Renal cortical epithelial cell (primary cell): ENCODE measurements at places on chromosomes 12 and 14. TPM values are rescaled to one million over a fixed set of nuclear protein-coding genes. Genes with fewer than 3 reads are reported as not detected.

GRCh38 chr12:82504409-82504808, 146.1 kb downstream of the METTL25 start:
- DNase-seq, result peak; percentile 5

DNA sequence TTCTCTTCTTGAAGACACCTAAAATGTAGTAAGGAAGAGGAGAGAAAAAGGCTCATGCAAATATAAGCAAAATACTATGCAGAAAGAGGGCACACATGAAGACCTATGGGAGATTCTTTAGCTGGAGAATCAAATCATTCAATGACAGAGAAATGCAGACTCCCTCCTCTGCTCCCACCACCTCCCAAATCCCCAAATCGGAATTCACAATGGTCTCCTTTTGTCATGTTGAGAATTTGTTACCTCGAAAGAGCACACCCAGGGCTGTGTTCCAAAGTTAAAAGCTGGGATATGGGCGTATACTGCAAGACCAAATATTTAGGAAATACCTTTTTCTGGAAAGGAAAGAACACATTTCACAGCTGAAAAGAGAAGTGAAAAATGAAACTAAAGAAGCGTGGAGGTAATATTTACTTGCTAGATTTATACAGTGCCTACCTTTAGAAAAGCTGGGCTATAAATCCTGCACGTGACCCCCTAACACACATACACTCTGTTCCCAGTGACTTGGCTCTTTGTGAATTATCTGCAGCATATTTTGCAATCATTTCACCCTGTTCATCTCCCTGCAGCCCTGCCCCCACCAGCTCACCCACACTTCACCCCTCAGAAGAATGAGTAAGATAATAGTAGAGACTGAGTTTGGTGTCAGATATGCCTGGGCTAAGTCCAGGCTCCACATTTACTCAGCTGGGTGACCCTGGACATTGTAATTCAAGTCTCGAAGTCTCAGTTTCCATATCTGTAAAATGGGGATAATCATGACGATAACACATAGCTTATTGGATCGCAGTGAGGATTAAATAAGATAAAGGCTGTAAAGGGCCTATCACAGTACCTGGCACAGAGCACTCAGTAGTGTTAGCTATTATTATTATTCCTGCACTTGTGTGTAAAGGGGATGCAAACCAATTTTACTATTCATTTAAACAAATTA, 2.9 kb upstream of the CACNA1C start:
- no peak for DNase-seq

DNA sequence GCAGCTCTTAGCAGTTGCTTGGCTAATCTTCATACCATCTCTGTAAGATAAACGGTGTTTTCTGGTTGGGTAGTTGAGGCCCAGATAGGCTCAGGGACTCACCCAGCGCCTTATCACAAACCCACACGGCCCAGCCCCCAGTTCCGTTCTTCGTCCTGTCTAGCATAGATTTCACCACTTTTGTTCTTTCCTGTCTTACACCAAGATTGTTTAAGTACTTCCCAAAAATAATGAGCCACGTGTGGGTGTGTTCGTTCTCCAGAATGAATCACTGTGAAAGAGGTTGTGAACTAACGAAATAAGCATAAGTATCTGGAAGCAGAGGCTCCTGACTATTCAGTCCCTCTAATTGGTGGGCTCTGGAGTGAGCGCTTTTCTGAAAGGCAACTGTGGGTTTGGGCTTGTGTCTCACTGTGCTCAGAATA, 21.4 kb downstream of the ACVR1B start:
- peak; percentile 91 for DNase-seq

DNA sequence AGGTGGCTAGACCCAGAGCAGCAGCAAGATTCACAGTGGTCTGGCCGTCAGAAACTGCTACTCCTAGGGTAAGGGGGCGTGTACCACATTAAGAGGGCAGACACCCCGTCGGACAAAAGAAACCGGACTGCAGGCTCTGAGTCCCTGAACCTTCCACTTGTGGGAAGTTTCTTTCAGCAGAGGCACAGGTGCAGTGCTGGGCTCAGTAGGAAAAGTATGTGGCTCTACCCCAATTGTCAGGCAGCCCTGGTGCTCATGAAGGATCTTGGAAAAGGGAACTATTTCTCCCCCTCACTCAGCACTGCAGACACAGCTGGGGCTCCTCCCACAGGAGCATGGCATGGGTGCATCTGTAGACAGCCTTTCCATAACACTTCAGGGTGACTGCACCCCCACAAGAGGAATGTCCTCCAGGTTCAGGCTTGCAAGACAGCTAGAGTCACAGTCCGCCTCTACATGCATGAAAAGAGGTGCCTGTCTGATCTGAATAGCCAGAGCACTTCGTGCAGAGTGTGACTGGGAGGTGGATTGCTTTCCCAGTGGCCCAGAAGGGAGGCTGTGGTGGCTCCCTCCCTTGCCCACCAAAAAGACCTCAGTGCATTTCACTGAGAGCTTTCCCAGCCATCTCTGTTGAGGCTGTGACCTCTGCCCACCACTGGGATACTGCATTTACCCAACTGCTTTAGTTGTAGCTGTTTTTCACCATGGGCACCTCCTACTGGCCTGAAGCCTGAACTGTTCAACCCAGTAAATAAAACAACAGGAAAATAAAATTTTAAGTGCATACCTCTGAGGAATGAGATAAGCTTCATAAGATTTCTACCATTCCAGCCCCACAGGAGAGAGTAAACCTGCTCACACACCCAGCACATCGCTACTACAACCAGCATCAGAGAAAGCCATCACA, 14.2 kb downstream of the CEP128 start:
- DNase-seq, result no peak

DNA sequence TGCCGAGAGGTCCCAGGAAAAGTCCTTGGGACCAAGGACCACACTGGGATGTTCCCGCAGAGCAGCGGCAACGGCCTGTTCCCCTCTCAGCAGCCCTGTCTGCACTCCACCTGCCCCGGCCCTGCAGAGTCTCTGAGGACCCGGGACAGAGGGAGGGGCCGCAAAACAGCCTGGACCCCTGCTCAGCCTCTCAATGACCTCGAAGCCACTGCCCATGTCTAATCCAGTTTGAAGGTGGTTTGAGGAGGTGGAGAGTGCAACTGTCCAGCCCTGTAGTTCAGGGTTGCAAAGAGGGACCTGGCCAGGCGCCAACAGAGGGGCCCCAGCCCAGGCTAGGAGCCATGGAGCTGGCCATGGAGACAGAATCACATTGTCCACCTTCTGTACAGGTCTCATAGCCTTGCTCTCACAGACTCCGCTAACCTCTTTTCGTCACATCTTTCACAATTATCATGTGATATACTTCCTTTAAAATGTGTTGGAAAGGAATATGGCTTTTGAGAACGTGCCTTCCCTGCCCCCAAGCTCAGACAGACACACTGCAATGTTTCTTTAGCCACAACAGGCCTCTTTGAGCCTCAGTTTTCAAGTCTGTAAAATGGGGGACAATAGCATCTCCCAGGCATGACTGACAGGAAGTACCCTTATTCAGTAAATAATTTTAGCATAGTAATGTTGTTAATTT, 49.3 kb downstream of the ACTN1 start:
- DNase-seq, result no peak

DNA sequence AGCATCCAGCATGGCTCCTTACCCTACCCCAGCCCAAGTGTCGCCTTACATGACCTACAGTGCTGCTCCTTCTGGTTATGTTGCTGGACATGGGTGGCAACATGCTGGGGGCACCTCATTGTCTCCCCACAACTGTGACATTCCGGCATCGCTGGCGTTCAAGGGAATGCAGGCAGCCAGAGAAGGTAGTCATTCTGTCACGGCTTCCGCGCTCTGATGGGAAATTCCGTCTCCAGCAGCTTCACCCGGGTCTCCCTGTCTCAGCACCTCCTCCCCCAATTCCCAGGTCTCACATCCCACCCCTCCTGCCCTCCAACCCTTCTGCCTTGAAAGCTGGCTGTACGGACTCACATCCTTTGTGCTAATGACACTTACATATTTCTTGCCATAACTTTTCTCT, 14.6 kb downstream of the PAX9 start:
- no peak for DNase-seq

DNA sequence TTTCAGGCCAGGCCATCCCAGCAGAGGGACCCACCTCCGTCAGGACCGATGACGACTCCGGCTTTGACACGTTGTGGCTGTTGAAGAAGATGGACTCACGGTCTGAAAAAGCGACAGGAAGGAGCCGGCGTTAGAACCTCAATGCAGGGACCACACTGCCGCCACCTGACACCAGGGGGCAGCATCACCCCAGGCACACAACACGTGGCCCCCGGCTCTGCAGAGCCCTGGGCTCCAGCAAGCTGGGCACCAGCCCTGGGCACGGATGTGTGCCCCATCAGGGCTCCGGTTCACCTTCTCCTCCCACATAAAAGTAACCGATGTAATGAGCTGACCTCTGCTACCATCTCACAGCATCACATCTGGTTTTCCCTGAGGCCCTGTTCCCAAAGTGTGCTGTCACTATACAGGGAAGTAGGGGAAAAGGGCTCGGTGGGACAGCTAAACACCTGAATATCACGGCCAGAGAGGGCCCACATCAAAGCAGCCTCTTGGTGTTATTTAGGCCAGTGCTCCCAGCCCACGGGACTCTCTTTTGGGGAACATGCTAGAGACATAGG, 29.0 kb downstream of the CHGA start:
- peak; percentile 25 for DNase-seq

DNA sequence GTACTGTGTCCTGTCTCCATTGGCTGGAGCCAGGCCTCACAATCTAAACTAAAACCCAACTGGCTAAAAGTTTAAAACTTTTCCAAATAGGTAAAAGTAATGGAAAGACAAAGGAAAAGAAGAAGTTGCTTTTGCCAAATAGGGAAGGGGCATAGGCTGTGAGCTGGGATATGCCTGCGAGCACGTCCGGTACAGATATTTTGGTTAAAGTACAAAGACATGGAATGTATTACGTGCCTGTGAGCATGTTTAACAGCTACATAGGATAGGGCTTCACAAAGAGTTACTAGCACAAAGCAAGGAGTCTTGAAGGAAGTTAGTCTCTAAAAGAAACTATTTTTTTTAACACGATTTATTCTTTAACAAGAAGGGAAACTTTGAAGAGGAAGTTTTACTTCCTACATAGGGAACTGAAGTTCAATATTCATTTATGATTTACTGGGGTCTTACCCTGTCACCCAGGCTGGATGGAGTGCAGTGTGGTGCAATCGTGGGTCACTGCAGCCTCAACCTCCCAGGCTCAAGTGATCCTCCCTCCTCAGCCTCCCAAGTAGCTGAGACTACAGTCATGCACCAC, 41.9 kb upstream of the INF2 start:
- DNase-seq, result no peak

DNA sequence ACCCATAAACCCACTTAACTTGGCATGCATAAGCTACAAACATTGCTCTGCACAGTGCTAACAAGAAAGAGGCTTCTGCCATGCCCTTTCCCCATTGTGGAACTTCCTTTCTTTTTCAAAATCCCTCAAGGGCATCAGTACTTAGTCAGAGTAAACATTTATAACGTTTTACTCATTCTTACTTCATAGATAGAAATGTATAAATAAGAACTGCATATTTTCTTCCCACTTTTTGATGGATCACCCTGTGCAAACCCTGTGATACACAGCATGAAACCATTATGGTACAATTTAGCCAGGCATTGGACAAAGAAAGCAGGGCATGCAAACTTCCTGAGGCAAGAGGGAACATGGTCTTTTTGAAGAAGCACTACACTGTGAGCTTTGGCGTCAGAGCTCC, 113.8 kb upstream of the FOXG1 start:
- peak; percentile 29 for DNase-seq

DNA sequence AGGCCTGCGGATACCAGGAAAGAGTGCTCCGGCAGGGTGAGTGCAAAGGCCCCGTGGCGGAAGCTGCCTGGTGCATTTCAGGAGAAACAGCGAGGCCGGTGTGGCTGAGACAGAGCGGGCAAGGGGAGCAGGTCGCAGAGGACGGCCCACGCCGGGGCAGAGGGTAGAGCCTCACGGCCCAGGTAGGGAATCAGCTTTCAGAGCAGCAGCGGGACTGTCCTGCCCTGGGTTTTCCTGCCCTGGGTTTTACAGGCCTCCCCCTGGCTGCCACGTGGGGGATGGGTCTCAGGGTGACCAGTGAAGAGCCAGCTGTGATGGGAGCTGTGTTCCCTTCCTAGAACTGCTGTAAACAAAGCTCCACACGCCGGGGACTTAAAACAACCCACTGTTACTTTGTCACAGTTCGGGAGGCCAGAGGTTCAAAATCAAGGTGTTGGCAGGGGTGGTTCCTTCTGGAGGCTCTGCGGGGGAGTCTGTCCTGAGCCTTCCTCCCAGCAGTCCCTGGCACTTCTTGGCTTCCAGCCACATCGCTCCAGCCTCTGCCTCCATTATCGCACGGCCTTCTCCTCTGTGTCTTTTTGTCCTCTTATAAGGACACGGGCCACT, 10.4 kb downstream of the NCOR2 start:
- no peak for DNase-seq

GRCh38 chr12:85575120-85576096, 260.8 kb downstream of the RASSF9 start:
- DNase-seq, result peak; percentile 57

Gene APOF
- total RNA-seq, result not detected in 2 replicates

Gene SRRM4
- total RNA-seq, result under 0.01 TPM in 1 of 2 replicates, not detected in the other

Gene CDCA3
- total RNA-seq, result 1.3 and 4.7 TPM in 2 replicates

Gene MYF5
- 0.35 TPM in 1 of 2 replicates, not detected in the other for total RNA-seq

Gene RFX4
- total RNA-seq, result not detected in 2 replicates
